ENCODE measurements at places on chromosomes 1 and 21.

GRCh38 chr21:30408782-30409494 is 13.1 kb downstream of the KRTAP13-1 start:
- DNase-seq = no peak

DNA sequence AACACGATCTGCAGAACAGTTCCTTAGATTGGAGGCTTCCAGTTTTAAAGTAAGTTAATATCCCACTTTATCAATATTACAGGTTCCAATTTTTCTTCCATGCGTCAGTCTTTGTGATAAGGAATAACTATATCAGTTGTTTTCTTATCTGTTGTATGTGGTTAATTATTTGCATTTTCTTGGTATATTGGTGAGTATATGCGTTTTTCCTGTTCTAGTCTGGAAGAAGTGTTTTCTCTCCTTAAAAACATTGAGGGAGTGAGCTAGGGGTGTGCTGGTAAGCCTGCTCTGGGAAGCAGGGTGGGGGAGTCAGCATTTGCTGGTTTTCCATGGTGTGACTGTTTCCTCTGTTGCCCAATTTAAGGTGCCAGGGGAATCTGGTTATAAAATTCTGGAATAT is 50.2 kb upstream of the KIF1B start:
- DNase-seq = no peak

DNA sequence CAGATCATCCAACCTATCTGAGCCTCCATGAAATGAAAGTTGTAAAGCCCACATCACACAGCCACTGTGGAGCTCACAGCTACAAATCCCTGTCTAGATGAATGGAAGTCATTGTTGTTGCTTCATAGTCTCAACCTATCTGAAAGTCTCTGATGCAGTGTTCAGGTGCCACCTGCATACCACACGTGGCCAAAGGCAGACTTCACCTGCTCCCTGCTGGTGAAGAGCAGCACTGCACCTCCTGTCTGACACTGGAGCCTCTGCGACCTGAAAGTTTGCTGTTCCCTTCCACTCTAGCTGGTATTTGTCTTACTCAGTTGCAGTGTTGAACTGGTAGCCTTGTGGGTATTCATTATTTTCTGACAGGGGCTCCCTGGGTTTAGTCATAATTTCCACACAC is 18.4 kb downstream of the LORICRIN start:
- peak; percentile 14 for DNase-seq

- DNase-seq = no peak
These were observed 128.4 kb downstream of the TGFB2 start for GRCh38 chr1:218473522-218473921.

DNA sequence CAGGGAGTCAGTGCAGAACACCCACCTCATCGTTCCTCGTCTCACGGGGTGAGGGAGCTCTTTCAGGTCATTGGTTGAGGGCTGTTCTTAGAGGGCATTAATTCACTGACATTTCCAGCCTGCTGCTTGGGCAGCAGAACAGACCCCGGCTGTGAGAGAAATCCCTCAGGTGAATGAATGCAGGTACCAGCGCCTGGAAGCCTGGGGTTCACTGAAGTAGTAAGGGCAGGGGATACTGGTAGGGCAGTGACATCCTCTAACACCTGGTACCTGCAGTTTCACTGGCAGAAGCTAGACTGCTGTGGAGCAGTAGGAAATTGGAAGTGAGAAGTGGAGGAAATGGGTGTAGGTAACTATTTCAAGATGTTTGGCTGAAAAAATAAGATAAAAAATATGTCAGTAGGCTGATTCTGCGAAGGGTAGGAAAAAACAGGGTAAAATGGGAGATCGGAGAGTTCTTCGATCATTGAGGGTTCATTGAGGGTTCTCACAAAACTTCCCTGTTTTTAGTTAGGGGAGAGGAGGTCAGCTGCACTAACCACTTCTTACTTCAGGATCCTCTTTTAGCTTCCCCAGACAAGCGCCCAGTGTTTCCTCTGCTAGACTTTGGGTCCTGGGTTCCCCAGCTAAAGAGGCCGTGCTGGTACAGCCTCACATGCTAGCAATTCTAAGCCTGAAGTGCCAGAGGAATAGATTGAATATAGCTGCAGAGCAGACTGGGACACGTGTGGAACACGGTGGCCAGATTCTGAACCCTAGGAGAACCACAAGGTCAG is 55.2 kb downstream of the RNF220 start:
- DNase-seq = no peak

- DNase-seq = no peak
These were observed 11.9 kb downstream of the SH2D2A start for GRCh38 chr1:156804572-156805243.

DNA sequence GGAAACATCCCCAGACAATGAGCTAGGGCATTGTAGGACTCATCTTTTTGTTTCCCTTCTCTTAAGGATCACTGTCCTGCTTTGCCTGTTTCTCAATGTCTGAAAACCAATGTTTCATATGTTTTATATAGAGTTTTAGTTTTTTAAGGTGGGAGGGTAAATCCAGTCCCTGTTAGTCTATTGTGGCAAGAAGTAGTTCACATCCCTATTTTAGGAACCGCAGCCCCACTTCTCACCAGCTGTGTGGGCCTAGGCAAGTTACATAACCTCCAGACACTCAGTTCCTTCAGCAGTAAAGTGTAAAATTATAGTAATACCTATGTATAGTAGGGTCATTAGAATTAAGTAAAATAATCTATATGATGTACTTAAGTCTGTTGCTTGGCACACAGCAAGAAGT is 105.8 kb upstream of the WLS start:
- no peak for DNase-seq

DNA sequence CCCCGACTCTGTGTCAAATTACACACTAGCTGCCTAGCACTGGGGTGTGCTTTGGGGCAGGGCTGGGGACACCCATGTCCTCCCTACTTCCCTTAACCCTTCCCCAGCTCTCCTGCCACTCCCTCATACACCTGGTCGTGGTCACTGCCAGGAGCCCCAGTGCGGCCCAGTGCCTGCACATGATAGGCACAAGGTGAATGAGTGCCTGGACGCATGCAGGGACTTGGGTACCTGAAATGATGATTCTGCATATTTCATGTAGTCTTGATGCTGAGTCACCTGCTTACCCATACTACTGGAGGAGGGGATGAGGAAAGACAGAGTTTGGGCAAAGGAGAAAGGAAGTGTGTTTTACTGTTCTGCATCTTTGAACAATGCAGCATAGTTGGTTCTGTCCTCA is 1.5 kb upstream of the VANGL2 start:
- DNase-seq = no peak

GRCh38 chr1:109509176-109510134 is at the start of gene AMIGO1:
AMIGO1 (minus strand) TSS chr1:109509727; CDS start chr1:109508912, 815 bp downstream.
- peak; percentile 48 for DNase-seq

DNA sequence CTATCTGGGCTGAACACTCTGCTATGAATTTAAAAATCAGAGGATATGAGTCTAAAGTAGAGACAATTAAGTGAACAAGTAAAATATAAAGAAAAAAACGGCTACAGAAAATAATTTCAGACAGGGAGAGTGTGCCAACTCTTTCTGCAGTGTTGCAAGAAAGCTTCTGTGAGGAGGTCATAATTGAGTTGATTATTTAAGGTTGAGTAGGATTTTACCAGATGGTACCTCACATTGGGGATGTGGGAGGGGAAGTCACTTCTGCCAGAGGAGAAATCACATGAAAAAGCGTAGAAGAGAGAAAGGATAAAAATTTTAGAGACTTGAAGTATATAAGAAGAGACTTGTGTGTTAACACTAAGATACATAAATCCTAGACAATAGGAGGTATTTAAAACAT is 238.0 kb upstream of the NCAM2 start:
- no peak for DNase-seq

GRCh38 chr1:230866171-230867070 is 1.9 kb downstream of the C1orf198 start:
- DNase-seq = no peak

DNA sequence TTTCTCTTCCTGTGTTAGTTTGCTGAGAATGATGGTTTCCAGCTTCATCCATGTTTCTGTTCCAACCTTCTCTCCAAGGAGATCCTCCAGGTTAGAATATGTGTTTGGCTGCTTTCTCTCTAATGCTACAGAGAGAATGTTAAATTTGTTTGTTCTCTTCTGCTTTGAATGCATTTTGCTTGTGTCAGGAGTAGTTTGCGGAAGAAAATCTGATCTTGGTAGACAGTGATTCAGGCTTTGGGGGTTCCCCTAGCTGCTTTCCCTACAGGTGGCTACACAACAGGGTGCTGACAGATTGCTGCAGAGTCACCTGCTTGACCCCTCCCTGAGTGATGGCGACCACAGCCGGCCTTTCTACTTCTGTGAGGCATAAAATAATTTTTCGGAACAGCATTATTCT is 41.8 kb downstream of the MACO1 start:
- no peak for DNase-seq

DNA sequence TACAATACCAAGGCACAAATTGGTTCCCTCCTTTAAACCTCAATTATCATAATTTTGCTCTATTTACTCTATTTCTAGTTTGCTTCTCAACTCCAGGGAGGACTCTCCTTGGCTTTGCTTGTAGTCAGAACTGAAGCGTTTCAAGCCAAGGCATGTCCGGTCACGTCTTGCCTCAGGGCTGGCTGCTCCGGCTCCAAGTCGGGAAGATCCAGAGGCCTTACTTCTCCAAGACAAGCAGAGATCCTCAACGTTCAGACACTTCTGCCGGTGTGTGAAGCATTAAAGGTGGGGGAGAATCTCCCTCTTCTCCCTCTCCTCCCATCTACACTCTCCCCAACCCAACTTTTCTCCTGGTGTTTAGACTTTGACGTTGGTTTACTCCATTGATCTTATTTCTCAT is 7.2 kb upstream of the HHAT start:
- DNase-seq = no peak

DNA sequence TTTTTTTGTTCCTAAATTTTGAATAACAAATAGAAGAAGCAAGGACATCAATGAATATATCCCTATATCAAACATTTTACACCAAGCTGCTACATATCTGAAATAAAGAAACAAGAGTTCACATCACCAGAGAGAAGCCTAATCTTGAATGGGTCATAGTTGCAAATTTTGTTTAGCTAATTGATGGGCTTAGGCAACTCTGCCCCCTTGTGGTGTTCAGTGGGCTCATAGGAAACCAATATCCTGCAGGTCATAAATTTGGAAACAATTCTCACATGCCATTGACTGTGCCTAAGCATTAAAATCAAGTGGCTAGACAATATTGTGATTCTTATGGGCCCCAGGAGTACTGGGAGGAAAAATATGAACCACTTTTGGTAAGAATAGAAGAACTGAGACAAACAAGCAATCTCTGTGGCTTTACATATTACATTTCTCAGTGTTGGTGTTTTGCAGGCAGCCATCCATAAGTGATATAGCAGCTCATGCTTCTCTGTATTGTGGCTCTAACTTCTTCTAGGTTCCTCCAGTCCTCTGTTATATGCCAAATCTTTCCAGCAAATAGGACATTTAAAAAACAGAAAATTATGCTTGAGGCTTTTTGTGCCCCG is 1262.8 kb upstream of the PRMT6 start:
- no peak for DNase-seq

DNA sequence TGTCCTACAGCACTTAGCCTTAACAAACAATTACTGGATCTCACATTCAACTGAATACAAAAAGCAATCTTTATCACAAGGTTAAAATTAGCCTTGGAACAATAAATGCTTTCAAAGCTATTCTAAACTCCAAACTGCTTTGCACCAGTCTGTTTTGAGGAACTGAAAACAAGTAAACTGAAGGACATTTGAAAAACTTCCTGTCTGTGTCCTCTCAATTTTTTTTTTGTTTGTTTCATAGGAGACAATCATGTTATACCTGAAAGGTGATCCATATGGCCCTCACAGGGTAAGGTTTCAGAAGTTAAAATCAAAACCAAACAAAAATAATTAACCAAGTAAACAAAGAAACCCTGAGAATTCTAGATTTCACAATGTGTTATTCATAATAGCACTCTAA is 459.1 kb downstream of the DPYD start:
- DNase-seq = no peak

- no peak for DNase-seq
These were observed 57.6 kb upstream of the PPM1J start for GRCh38 chr1:112772781-112773180.

DNA sequence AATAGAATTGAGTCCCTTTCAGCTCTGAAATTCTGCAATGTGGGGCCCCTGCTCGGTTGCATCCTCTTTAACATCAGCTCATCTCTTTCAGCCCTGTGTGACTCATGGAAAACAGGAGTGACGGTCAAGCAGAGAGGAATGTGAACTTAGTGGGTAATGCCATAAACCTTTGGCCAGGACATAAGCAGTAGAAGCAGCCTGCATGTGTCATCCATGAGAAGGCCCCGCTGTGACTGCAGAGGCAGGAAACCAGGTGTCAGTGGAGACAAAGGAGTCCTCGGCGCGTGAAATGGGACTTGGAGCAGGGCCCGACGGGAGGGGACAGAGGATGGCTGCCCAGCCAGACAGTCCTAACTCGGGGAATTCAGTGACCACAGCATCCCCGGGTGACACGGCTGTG is 21.1 kb upstream of the EPHB2 start:
- no peak for DNase-seq

DNA sequence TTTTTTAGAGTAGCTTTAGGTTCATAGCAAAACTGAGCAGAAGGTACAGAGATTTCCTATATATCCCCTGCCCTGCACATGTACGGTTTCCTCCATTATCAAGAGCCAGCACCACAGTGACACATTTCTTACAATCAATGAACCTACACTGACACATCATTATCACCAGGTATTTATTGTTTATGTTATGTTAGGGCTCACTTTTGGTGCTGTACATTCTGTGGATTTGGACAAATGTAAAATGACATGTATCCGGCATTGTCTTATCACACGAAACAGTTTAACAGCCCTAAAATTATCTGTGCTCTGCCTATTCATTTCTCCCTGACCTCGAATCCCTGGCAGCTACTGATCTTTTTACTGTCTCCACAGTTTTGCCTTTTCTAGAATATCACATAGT is 93.7 kb upstream of the DPH5 start:
- DNase-seq = no peak

DNA sequence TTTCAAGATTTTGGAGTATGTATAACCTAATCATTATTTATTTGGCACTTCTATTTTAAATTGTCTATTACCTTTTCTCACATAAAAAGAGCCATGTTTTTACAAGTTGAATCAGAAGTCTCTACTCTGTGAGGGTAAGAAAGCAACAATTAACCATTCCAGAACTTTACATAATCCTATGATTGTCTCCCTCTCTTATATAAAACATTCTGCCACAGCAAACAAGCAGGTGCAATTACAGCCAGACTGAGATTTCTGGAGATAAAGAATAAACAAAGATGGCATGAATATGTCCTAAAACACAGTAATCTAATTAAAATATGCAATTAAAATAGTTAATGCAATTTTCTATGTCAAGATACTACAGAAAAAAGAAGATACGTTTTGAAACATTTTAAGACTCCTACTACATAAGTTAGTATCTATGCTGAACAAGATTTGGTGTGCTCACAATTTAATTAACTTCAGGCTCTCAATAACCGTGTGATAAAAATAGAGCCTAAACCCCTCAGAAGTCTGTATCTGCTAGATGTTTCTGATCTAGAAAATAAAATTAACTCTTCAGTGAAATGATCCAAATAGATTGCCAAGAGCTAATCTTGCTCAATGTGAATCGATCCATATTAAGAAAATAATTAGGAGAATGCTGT is 13.7 kb upstream of the TMPRSS15 start:
- DNase-seq = no peak

Measured in T follicular helper cell (primary cell).